ENCODE measurements at places on chromosomes 3 and 15.

- no peak for DNase-seq
These were observed 67.7 kb downstream of the KLHL25 start for GRCh38 chr15:85727068-85727467.

DNA sequence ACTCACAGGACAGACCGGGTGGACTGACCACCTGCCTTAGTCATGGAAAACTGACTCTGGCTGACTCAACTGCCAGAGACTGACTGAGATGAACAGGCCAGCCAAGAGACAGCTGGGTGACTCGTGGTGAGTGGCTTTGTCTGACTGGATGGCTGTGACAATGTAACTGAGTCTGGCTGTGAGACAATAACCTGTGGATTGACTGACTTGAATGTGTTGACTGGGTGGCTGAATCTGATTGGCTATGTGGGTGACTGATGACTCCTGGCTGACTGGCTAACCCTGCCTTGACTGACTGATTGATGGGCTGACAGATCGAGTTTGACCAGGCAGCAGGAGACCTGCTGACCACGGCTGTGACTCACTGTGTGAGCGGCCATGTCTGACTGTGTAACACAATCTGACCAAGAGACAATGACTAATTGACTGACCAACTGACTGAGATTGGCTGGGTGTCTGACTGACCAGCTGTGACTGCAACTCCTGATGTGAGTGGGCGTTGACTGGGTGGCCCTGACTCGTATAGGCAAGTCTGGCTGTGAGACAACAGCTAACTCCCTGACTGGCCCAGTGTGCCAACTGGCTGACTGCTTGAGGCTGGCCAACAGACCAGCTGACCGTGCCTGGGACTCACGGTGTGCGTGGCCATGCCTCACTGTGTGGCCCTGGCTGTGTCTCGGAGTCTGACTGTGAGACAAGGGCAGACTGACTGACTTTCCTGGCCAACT lies 509.1 kb downstream of the SHQ1 start:
- DNase-seq = no peak

- DNase-seq = no peak
These were observed 156.5 kb downstream of the CADPS start for GRCh38 chr3:62718515-62719320.

- DNase-seq = no peak
These were observed 995 bp downstream of the CHST14 start for GRCh38 chr15:40471808-40472150.

- no peak for DNase-seq
These were observed 124.7 kb downstream of the SRGAP3 start for GRCh38 chr3:9124730-9125129.

GRCh38 chr3:74862476-74862875 lies 248.0 kb upstream of the CNTN3 start:
- no peak for DNase-seq

- DNase-seq = no peak
These were observed 104.6 kb downstream of the LRIG1 start for GRCh38 chr3:66396161-66396760.

- peak; percentile 72 for DNase-seq
These were observed 407.3 kb upstream of the ONECUT1 start for GRCh38 chr15:53197426-53197839.

- no peak for DNase-seq
These were observed 71.7 kb downstream of the TNIK start for GRCh38 chr3:171388527-171388926.

DNA sequence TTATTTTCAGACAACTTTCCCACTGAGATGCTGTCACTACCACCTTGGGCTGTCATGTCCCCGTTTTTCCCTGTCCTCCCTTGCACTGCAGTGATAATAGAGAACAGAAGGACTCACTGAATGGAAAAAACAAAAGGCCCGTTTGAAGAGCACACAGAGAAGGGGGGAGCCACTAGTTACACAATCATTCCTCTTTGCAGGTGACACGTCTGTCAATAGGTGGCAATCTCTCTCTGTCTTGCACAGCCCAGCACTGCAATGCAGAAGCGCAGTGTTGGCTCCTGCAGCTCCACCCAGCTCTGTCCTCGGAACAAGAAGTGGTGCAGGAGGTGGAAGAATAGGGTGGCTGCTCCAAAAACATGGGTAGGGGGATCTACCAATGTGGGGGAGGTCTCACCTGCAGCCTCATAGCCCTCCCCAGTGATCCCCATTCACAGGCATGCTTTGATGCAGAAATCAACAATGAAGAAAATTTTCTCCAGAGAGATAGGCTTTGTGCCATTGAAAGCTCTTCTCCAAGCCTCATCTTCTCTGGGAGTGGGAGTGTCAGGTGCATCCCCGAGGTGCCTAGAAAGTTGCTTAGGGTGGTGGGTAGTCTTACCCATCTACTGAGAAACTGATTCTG lies 31.8 kb downstream of the FSTL1 start:
- DNase-seq = peak; percentile 87

- DNase-seq = no peak
These were observed 70.2 kb downstream of the APBA2 start for GRCh38 chr15:28955993-28956421.

GRCh38 chr15:88812133-88812532 lies 8.9 kb downstream of the ACAN start:
- no peak for DNase-seq

DNA sequence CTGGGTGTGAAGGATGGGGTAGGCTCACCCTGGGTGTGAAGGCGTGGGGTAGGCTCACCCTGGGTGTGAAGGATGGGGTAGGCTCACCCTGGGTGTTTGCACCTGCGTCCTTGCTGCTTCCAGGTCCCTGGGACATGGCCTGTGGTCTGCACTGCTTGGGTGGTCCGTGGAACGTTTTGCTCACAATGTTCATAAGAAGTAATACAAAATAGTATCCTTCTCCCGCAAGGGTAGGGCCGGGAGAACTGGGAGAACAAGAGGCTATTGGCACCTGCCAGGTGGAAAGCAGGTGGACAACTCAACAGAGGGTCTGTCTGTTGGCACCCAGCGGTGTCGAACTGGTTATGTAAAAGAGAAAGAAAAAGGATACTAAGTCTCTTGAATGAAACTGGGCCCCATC lies 17.0 kb upstream of the PCSK6 start:
- no peak for DNase-seq

GRCh38 chr15:67042551-67043142 lies 22.8 kb upstream of the SMAD3 start:
- no peak for DNase-seq

GRCh38 chr3:117350371-117350770 lies 640.8 kb downstream of the TUSC7 start:
- DNase-seq = no peak

DNA sequence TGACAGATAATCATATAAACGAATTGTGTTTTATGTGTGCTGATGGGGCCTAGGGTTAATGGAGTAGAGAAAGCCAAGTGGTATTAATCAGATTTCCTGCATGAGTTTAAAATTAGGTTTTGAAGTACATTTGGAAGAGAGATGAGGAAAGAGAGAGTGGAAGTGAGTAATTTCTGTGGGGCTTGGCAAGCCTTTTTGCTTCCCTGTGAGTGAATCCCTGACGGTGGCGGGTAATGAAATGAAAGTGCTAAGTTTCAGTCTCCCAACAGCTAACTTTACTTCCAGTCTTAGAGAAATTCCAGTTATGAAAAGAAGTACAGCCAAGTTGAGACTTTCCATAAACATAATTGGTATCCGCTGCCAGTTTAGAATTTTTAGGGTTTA lies 139.4 kb downstream of the BBX start:
- no peak for DNase-seq

- no peak for DNase-seq
These were observed 59.0 kb downstream of the GRIP2 start for GRCh38 chr3:14481018-14481645.
